Memory B cell (primary cell): ENCODE measurements at places on chromosomes 12 and 14.

- DNase-seq = no peak
- no peak overlapping the region for H3K27ac ChIP-seq
- no peaks in the 10 kb centered on the region for H3K36me3 ChIP-seq
- no peak overlapping the region for H3K4me3 ChIP-seq
- H3K4me1 ChIP-seq = no peaks in the 10 kb centered on the region
These were observed 103.3 kb upstream of the PMCH start for GRCh38 chr12:102300824-102301461.

- no peak for DNase-seq
- no peaks in the 10 kb centered on the region for H3K4me1 ChIP-seq
- no peak overlapping the region for H3K4me3 ChIP-seq
- no peaks in the 10 kb centered on the region for H3K27me3 ChIP-seq
- H3K27ac ChIP-seq = peak overlapping the region; percentile 50
These were observed 13.7 kb downstream of the OXA1L start for GRCh38 chr14:22780105-22780679.

- no peaks in the 10 kb centered on the region for H3K4me1 ChIP-seq
- H3K36me3 ChIP-seq = peaks cover 6% of the 10 kb centered on the region
- no peak overlapping the region for H3K4me3 ChIP-seq
These were observed 11.6 kb downstream of the OXA1L start for GRCh38 chr14:22778084-22778483.

GRCh38 chr14:100081997-100082625, 16.9 kb downstream of the EVL start:
- DNase-seq = no peak
- H3K27me3 ChIP-seq = no peaks in the 10 kb centered on the region
- no peak overlapping the region for H3K4me3 ChIP-seq
- H3K27ac ChIP-seq = peak overlapping the region; percentile 84

DNA sequence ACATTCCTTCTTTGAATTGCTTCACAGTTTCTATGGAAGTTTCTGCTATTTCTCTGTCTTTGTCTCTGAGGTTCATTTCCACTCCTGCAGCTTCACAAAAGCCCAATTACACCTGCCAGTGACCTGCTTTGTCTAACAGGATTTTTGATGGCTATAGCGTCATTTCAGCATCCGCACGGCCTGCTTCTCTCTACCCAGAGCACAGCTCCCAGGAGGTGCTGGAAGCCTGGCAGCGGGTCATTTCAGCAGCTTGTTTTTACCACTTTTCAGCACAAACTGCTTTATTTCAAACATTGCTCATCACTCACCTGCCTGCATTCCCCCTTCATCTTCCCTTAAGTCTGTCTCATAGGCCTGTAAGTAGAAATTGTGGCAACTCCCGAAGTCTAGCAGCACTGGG, 434.5 kb upstream of the GARIN6 start:
- H3K4me1 ChIP-seq = no peaks in the 10 kb centered on the region
- no peak for DNase-seq
- H3K27me3 ChIP-seq = peaks cover 5% of the 10 kb centered on the region
- H3K36me3 ChIP-seq = no peaks in the 10 kb centered on the region
- H3K4me3 ChIP-seq = no peak overlapping the region
